ENCODE measurements at places on chromosomes 2 and 18. TPM values are rescaled to one million over a fixed set of nuclear protein-coding genes. Genes with fewer than 3 reads are reported as not detected.

DNA sequence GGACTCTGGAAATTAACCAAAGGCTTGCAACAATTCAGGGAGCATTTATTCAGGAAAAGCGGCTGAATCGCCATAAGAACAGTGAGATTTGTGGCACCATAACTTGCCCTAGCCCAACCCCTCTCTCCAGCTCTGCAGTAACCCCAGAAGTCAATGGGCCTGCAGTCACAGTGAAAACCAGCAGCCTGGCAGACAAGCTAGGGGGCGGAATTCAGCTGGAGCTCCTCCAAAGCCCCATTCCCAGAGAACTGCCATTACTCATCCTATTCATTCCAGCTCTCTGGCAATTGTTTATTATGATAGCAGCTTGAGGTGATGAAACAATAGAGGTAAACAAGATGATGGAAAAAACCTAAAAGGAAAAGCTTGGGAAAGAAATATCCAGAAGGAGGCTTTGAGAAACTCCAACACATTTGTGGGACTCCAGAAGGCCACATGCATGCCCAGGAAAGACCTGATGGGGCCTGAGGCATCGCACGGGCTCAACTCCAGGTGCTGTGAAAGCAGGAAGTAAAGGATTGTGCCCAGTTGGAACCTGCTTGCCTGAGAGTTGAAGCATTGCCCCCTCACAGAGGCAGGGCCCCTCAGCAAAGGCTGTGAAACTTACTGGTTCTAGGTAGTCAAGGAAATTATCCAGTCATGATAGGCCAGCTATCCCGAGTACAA, 126.7 kb downstream of the TWIST2 start:
- no peaks in the 10 kb centered on the region for H3K4me1 ChIP-seq
- no peak for DNase-seq
- H3K36me3 ChIP-seq, result no peaks in the 10 kb centered on the region
- no peak overlapping the region for H3K27ac ChIP-seq
- H3K27me3 ChIP-seq, result peaks cover 4% of the 10 kb centered on the region

The CYBRD1 gene
- polyA plus RNA-seq, result 32.1 TPM

GRCh38 chr2:44310287-44310686, 35.0 kb downstream of the SLC3A1 start:
- H3K27ac ChIP-seq, result no peak overlapping the region
- no peaks in the 10 kb centered on the region for H3K4me1 ChIP-seq
- DNase-seq, result no peak
- peaks cover 49% of the 10 kb centered on the region for H3K36me3 ChIP-seq
- no peak overlapping the region for H3K4me3 ChIP-seq

The HOXD9 gene
- not detected for polyA plus RNA-seq

GRCh38 chr2:210028178-210028577, 25.7 kb downstream of the RPE start:
- peaks cover 14% of the 10 kb centered on the region for H3K36me3 ChIP-seq
- no peak overlapping the region for H3K27ac ChIP-seq
- H3K4me3 ChIP-seq, result no peak overlapping the region
- no peaks in the 10 kb centered on the region for H3K27me3 ChIP-seq
- DNase-seq, result no peak

GRCh38 chr2:11681722-11682589, 12.0 kb upstream of the NTSR2 start:
- no peaks in the 10 kb centered on the region for H3K4me1 ChIP-seq
- H3K4me3 ChIP-seq, result no peak overlapping the region
- DNase-seq, result peak; percentile 14
- peaks cover 8% of the 10 kb centered on the region for H3K27me3 ChIP-seq

- DNase-seq, result no peak
- H3K4me1 ChIP-seq, result no peaks in the 10 kb centered on the region
- peaks cover 10% of the 10 kb centered on the region for H3K36me3 ChIP-seq
- no peak overlapping the region for H3K27ac ChIP-seq
- H3K4me3 ChIP-seq, result no peak overlapping the region
Observed at GRCh38 chr2:43397411-43397810, 171.0 kb upstream of the ZFP36L2 start.

DNA sequence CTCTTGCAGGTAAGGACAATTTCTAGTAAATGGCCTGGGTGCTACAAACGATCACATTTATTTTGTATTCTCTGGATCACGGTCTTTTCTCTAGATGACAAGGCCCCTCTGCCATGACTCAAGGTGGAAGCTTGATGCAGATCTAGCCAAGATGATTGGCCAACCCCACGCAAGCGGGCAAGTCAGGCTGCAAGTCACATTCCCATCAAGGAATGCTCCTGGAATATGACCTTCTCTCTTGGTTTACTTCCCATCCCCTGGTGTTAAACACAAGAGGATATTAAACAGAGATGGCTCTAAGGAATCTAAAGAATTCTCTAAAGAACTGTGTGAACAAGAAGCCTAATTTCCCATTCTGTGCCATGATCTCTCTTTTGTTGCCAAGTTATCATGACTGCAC, 97.3 kb upstream of the SERPINE2 start:
- no peaks in the 10 kb centered on the region for H3K4me1 ChIP-seq
- peaks cover 6% of the 10 kb centered on the region for H3K27me3 ChIP-seq
- H3K4me3 ChIP-seq, result no peak overlapping the region
- DNase-seq, result no peak

The DSG1 gene
- polyA plus RNA-seq, result not detected

The UGT1A4 gene
- polyA plus RNA-seq, result not detected

- no peak overlapping the region for H3K27ac ChIP-seq
- H3K27me3 ChIP-seq, result peaks cover 1% of the 10 kb centered on the region
- H3K4me3 ChIP-seq, result no peak overlapping the region
- H3K4me1 ChIP-seq, result no peaks in the 10 kb centered on the region
- H3K36me3 ChIP-seq, result no peaks in the 10 kb centered on the region
Observed at GRCh38 chr2:140892911-140893637, 1237.7 kb downstream of the LRP1B start.

GRCh38 chr2:23754970-23755369, 172.0 kb downstream of the ATAD2B start:
- no peak overlapping the region for H3K4me3 ChIP-seq
- H3K36me3 ChIP-seq, result peaks cover 33% of the 10 kb centered on the region

- H3K27ac ChIP-seq, result no peak overlapping the region
- DNase-seq, result no peak
- H3K27me3 ChIP-seq, result peaks cover 3% of the 10 kb centered on the region
- H3K4me1 ChIP-seq, result no peaks in the 10 kb centered on the region
- H3K4me3 ChIP-seq, result no peak overlapping the region
- H3K36me3 ChIP-seq, result no peaks in the 10 kb centered on the region
Observed at GRCh38 chr18:2448565-2449151, 122.6 kb downstream of the METTL4 start.

The RUFY4 gene
- not detected for polyA plus RNA-seq

DNA sequence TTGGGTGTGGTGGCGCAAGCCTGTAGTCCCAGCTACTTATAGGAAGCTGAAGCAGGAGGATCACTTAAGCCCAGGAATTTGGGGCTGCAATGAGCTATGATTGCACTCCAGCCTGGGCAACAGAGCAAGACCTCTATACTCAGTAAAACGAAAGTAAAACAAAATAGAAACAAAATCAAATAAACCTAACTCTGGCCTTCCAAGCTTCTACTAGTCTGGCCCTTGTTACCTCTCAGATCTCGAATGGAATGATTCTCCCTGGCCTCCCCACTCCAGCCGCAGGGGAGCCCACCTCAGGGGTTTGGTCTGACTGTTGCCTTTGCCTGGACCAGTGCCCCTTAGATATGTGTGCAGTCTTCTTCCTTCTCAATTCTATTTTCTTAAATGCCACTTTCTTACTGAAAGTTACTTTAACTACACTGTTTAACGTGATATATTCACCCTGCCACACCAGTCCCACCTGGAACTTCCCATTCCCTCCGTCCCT, 160.0 kb upstream of the GCFC2 start:
- H3K4me3 ChIP-seq, result no peak overlapping the region
- DNase-seq, result no peak

- no peaks in the 10 kb centered on the region for H3K4me1 ChIP-seq
- H3K27me3 ChIP-seq, result no peaks in the 10 kb centered on the region
- H3K36me3 ChIP-seq, result no peaks in the 10 kb centered on the region
- no peak overlapping the region for H3K4me3 ChIP-seq
- no peak overlapping the region for H3K27ac ChIP-seq
Observed at GRCh38 chr2:182581196-182581935, 134.7 kb upstream of the DNAJC10 start.

The CHCHD5 gene
- 109 TPM for polyA plus RNA-seq

DNA sequence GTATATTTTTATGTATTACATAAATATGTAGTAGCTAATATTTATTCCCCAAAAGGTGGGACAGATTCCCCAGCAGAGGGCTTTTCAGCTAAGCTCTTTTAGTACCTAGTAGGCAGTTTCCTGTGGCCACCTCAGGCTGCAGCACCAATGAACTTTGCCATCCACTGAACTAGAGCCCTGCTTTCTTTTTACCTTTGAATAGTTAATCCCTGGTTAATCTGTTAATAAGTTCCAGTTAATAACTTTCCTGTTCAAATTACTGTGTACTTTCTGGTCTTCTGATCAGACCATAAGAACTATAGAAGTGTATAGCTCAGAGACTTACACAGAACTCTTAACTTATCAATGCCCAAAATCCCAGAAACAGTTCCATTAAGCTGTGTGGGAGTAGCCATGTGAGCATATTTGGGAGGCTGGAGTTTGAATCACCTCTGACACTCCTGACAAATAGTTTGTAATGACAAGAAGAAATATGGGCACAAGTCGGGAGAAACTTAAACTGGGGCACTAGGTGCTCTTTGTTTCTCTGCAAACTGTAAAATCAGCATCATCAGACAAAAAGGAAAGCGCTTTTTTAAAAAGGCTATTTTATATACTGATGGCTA, 40.0 kb downstream of the ASXL2 start:
- no peak overlapping the region for H3K4me3 ChIP-seq
- no peak overlapping the region for H3K27ac ChIP-seq
- H3K27me3 ChIP-seq, result no peaks in the 10 kb centered on the region

The BOLA3 gene
- polyA plus RNA-seq, result 57.8 TPM

The EPG5 gene
- 6.5 TPM for polyA plus RNA-seq

The HMSD gene
- polyA plus RNA-seq, result not detected

The KCNK3 gene
- not detected for polyA plus RNA-seq

All from immature natural killer cell (primary cell).